ENCODE measurements at places on chromosomes 1 and 21. TPM values are rescaled to one million over a fixed set of nuclear protein-coding genes. Genes with fewer than 3 reads are reported as not detected.

- DNase-seq, result no peak
Observed at GRCh38 chr1:19156676-19157075, 53.4 kb downstream of the UBR4 start.

- DNase-seq, result no peak
Observed at GRCh38 chr1:7177021-7177420, 391.8 kb downstream of the CAMTA1 start.

DNA sequence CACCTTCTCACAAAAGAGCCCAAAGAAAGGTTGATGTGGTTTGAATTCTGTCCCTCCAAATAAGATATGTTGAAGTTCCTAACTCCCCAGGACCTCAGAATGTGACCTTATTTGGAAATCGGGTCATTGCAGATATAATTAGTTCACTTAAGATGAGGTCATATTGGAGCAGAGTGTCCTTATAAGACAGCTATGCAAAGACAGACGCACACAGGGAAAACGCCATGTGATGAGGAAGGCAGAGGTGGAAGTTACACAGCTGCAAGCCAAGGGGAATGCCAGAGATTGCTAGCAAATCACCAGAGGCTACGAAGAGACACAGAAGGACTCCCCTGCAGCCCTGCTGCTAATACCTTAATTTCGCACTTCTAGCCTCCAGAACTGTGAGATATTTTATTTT lies 5.2 kb upstream of the ABCB10 start:
- DNase-seq, result peak; percentile 37

IL24 gene
- not detected for total RNA-seq

ZNF670 gene
- total RNA-seq, result 1.3 TPM
